GM23338 (cell line): ENCODE measurements at places on chromosomes 13 and 19. TPM values are rescaled to one million over a fixed set of nuclear protein-coding genes. Genes with fewer than 3 reads are reported as not detected.

The OPA3 gene
- polyA plus RNA-seq: 9.1 and 11.5 TPM in 2 replicates

The FUZ gene
- polyA plus RNA-seq: 24.3 TPM in 2 replicates

- no peak for DNase-seq
These were observed 655.0 kb downstream of the OLFM4 start for GRCh38 chr13:53683608-53684007.

The C19orf67 gene
- 0.40 TPM in 1 of 2 replicates, not detected in the other for polyA plus RNA-seq

GRCh38 chr13:66618702-66619101, 611.4 kb downstream of the PCDH9 start:
- DNase-seq: peak; percentile 55

The NLRP13 gene
- not detected in 2 replicates for polyA plus RNA-seq

The HSPH1 gene
- 142 and 147 TPM in 2 replicates for polyA plus RNA-seq

DNA sequence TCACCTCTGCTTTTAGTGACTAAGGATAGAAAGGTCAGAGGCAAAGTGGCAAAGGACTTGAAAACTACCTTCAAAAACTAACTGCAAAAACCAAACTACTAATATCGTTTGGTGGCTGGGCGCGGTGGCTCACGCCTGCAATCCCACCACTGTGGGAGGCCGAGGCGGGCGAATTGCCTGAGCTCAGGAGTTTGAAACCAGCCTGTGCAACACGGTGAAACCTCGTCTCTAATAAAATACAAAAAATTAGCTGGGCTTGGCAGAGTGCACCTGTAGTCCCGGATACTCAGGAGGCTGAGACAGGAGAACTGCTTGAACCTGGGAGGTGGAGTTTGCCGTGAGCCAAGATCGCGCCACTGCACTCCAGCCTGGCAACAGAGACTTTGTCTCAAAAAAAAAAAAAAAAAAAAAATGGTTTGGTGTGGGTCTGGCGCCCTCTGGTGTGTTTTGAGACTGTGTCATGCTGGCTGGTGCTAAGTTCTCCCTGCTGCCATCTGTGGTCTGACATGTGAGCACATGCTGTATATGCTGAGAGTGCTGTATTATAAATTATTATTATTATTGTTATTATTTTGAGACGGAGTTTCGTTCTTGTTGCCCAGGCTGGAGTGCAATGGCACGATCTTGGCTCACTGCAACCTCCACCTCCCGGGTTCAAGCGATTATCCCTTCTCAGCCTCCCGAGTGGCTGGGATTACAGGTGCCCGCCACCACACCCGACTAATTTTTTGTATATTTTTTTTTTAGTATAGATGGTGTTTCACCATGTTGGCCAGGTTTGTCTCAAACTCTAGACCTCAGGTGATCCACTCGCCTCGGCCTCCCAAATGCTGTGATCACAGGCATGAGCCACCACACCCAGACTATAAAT, 36.0 kb upstream of the RNF17 start:
- DNase-seq: peak; percentile 90

The DOCK6 gene
- 28.9 and 34.6 TPM in 2 replicates for polyA plus RNA-seq

DNA sequence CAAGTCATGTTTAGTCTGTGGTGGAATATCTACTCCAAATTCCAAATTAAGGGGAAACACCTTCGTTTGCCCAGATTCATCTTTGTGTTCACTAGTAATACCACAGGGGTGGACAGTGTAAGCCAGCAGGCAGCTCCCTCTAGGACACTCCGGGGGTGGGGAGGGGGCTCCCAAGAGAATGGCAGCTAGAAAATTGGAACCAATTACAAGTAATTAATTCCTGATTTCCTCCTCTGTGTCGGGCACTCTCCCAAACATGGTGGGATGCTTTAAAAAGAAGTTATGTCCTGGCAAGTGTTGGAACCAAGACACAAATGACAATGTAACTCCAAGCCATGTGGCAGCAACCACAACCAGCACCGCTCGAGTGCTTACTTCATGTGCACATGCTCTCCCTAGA, 5.9 kb downstream of the COL4A1 start:
- DNase-seq: no peak

DNA sequence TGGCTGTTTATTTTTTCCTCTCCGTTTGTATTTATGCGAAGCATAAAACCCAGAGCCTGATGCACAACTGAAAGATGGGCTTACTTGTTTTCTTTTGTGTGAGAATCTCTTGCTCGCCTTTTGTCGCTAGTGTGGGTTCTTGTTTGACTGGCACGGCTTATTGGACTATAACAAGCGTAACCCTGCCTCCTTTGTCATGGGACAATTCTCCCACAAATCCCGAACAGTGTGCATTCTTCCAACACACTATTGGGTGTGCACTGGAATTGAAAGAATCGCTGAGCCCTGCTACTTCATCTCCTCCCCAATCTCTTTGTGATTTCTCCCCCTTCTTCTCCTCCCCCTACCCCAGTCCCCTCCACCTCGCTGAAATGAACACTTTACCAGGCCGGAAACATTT, 110.8 kb downstream of the ZIC5 start:
- no peak for DNase-seq

The ICAM5 gene
- polyA plus RNA-seq: 0.47 and 0.78 TPM in 2 replicates

The EDNRB gene
- 27.9 and 29.4 TPM in 2 replicates for polyA plus RNA-seq

DNA sequence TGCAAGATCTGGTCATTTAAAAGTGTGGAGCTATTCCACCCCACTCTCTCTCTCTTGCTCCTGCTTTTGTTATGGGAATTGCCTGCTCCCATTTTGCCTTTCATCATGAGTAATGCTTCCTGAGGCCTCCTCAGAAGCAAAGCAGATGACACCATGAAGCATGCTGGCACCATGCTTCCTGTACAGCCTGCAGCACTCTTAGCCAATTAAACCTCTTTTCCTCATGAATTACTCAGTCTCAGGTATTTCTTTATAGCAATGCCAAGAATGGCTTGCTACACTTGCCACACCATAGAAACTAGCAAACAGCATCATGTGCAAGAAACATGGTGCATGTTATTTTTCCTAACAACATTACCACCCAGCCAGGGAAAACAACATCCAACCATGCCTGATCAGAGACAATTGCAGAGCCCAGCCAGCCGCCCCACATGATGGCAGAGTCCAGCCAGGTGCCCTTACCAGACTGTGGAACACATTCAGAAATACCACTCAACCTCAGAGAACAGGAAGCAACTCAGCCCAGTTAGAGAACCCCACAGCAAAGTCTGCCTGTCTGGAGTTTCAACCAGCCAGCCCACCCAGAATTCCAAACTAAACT, 36.9 kb downstream of the SYDE1 start:
- DNase-seq: no peak

GRCh38 chr19:16334411-16334810, 9.8 kb downstream of the KLF2 start:
- DNase-seq: no peak

- no peak for DNase-seq
These were observed 22.9 kb downstream of the TNFRSF19 start for GRCh38 chr13:23593148-23593547.
